ENCODE measurements at places on chromosomes 5 and 9. TPM values are rescaled to one million over a fixed set of nuclear protein-coding genes. Genes with fewer than 3 reads are reported as not detected.

Gene LCN10
- total RNA-seq, result not detected

Gene FOXD4
- 0.73 TPM for total RNA-seq

Gene IFNA2
- total RNA-seq, result not detected

Gene SKP2
- total RNA-seq, result 59.4 TPM

Gene SLCO4C1
- total RNA-seq, result not detected

Gene LTC4S
- total RNA-seq, result not detected

Gene WDR38
- total RNA-seq, result not detected

Gene CHD1
- 18.9 TPM for total RNA-seq

Gene ARHGEF28
- 20.1 TPM for total RNA-seq

Gene CCNB1
- 135 TPM for total RNA-seq

Gene CDKN2B-AS1
- 6.7 TPM for total RNA-seq

Gene SH2D3C
- not detected for total RNA-seq

Gene EGFLAM
- not detected for total RNA-seq

Gene MSMP
- 0.28 TPM for total RNA-seq

Gene PALM2AKAP2
- total RNA-seq, result not detected

Gene SPOCK1
- not detected for total RNA-seq

Gene CDH9
- total RNA-seq, result not detected

Gene SRA1
- 61.3 TPM for total RNA-seq

Gene CTNND2
- total RNA-seq, result not detected

Gene PCDHGA3
- not detected for total RNA-seq

Gene LCN6
- not detected for total RNA-seq

Gene KCNV2
- not detected for total RNA-seq

Gene FBN2
- 0.18 TPM for total RNA-seq

Gene PCDHGC4
- not detected for total RNA-seq

Gene TEX53
- not detected for total RNA-seq

Gene HTR4
- total RNA-seq, result 0.15 TPM

Gene PITX1
- total RNA-seq, result 49.8 TPM

Gene SLC12A2
- total RNA-seq, result 359 TPM

Gene SLC34A1
- not detected for total RNA-seq

Gene INSYN2B
- total RNA-seq, result not detected

Gene HARS2
- 24.0 TPM for total RNA-seq

Gene PLPP7
- not detected for total RNA-seq

Gene SLC46A2
- not detected for total RNA-seq

Gene GFI1B
- not detected for total RNA-seq

Gene MOB3B
- total RNA-seq, result 3.1 TPM

Gene TERT
- total RNA-seq, result 0.23 TPM

Gene SPDL1
- total RNA-seq, result 13.1 TPM

Gene DNM1
- total RNA-seq, result 83.8 TPM

Gene N4BP3
- 0.39 TPM for total RNA-seq

Gene CCDC187
- total RNA-seq, result 2.5 TPM

Gene TAF11L5
- not detected for total RNA-seq

Gene PRDM12
- not detected for total RNA-seq

Gene SPATA6L
- total RNA-seq, result 6.3 TPM

Gene SLC23A1
- total RNA-seq, result 0.39 TPM

Gene OTULINL
- 8.6 TPM for total RNA-seq

Gene PCDHGA2
- total RNA-seq, result 0.05 TPM

Gene CARTPT
- not detected for total RNA-seq

Gene TLX3
- total RNA-seq, result not detected

Gene WNK2
- 28.6 TPM for total RNA-seq

Gene CCDC69
- 0.33 TPM for total RNA-seq

Gene HK3
- total RNA-seq, result not detected

Gene CD74
- 12.7 TPM for total RNA-seq

Gene KIF3A
- 3.1 TPM for total RNA-seq

Gene RUFY1
- total RNA-seq, result 41.8 TPM
